T-helper 1 cell treated with Interleukin-12 subunit alpha and Interleukin-12 subunit beta and Interleukin-4 antibody, amounts not matched to agents 30 ng/mL and 1 ng/mL, for 36 hours (primary cell): ENCODE measurements at places on chromosomes 11 and 22. TPM values are rescaled to one million over a fixed set of nuclear protein-coding genes. Genes with fewer than 3 reads are reported as not detected.

The TREH gene
- total RNA-seq = not detected in 2 replicates

The P2RY2 gene
- not detected in 2 replicates for total RNA-seq

The CELSR1 gene
- 0.41 and 0.47 TPM in 2 replicates for total RNA-seq

The CARD10 gene
- total RNA-seq = not detected in 2 replicates

The TPBGL gene
- total RNA-seq = 0.17 and 0.20 TPM in 2 replicates

The INPPL1 gene
- 111 and 117 TPM in 2 replicates for total RNA-seq
